Stomach (tissue), 19 donors: ENCODE measurements at places on chromosomes 2 and 18.

DNA sequence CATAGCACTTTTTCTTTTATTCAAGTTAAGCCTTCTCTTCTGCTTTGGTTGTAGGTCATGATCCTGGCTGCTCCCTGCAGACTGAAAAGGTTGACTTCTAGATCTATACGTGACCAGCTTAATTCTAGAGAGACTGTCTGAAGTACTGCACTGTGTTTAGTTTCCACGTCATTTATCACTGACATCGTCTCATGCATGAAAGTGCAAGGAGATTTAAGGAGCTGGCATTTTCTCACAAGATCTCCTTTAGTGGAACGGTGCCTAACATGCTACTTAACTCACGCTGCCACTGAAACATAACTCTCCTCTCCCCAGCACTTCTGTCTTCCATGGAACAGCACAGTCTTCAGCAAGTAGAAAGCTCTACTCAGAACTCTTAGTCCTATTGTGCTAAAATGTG is 583.0 kb upstream of the KLHL29 start:
- H3K27ac ChIP-seq, result no peak overlapping the region
- no peaks in the 10 kb centered on the region for H3K27me3 ChIP-seq
- no peaks in the 10 kb centered on the region for H3K36me3 ChIP-seq
- H3K4me1 ChIP-seq, result no peaks in the 10 kb centered on the region

DNA sequence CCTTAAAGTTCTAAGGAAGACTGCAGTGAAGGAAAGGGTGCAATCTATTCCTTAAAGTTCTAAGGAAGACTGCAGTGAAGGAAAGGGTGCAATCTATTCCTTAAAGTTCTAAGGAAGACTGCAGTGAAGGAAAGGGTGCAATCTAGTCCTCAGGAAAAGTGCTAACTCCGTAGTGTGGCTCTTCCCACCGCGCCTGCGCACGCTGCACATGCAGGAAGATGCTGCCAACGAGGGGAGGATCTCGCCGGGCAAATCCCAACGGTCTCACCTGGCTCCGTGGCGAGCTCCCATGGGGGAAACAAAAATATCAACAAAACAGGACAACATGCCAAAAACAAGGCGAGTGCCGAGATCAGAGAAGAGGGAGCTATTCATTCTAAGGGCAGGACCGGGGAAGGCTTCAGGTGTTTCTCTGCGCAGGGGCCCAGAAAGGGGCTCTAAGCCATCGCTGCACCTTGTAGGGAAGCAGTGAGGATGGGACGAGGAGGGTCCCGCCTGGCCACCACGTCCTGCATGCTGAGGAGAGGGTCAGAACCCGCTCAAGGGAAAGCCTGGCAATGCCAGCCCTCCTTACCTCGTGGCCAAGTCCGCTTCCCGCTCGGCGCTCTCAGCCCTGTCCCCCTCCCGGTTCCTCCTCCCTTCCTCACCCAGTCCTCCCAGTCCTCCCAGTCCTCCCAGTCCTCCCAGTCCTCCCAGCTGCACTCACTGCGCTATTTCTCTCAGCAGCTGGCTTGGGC is 24.5 kb downstream of the TIMM21 start:
- no peaks in the 10 kb centered on the region for H3K4me1 ChIP-seq
- peak overlapping the region; percentile 40 for H3K4me3 ChIP-seq
- no peaks in the 10 kb centered on the region for H3K36me3 ChIP-seq
- no peak overlapping the region for H3K27ac ChIP-seq
- peaks cover 32% of the 10 kb centered on the region for H3K27me3 ChIP-seq

- no peak overlapping the region for H3K27ac ChIP-seq
- DNase-seq, result no peak
- no peak overlapping the region for H3K4me3 ChIP-seq
- no peaks in the 10 kb centered on the region for H3K4me1 ChIP-seq
- H3K36me3 ChIP-seq, result no peaks in the 10 kb centered on the region
- H3K27me3 ChIP-seq, result no peaks in the 10 kb centered on the region
These were observed 52.3 kb downstream of the PARD6G start for GRCh38 chr18:80194874-80195570.

GRCh38 chr2:219552382-219553167 is 8.7 kb downstream of the TMEM198 start:
- DNase-seq, result peak; percentile 95
- H3K4me1 ChIP-seq, result peaks cover 24% of the 10 kb centered on the region
- peak overlapping the region; percentile 58 for H3K4me3 ChIP-seq
- no peaks in the 10 kb centered on the region for H3K36me3 ChIP-seq

GRCh38 chr2:176902454-176902853 is 310.1 kb upstream of the HNRNPA3 start:
- H3K4me1 ChIP-seq, result no peaks in the 10 kb centered on the region
- no peak overlapping the region for H3K4me3 ChIP-seq
- H3K36me3 ChIP-seq, result no peaks in the 10 kb centered on the region
- no peak for DNase-seq
- H3K27ac ChIP-seq, result no peak overlapping the region
